ENCODE measurements at places on chromosomes 5 and 9.

DNA sequence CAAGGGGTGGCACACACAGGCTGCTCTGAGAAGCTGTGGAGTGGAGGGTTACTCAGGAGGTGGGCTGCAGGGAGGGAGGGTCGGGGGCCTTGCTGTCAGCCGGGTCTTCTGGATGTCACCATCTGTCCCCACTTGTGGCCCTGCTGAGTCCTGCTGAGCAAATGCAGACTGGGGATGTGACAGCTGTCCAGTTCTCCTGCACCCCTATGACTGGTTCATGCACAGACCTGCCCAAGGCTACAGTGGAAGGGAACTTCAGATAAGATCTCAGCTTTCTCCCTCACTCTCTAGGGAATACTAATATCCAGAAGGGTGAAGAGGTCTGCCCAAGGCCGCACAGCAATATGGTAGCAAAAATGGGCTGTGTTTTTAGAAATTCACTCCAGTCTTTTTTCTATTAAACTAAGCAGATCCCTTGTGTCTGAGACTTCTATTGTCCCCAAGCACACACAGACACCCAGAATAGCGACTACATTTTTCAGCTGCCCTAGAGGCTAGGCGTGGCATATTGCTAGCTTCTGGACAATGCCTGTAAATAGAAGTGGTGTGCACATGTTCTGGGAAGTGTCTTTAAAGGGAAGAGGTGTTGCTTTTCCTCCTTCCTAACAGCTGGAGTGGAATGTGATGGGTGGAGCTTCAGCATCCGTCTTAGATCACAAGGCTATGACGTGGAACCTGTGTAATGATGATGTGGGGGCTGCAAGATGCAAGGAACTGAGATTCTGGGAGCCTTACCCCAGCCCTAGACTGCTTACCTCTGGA lies 51.1 kb upstream of the TBC1D2 start:
- no peak for DNase-seq

DNA sequence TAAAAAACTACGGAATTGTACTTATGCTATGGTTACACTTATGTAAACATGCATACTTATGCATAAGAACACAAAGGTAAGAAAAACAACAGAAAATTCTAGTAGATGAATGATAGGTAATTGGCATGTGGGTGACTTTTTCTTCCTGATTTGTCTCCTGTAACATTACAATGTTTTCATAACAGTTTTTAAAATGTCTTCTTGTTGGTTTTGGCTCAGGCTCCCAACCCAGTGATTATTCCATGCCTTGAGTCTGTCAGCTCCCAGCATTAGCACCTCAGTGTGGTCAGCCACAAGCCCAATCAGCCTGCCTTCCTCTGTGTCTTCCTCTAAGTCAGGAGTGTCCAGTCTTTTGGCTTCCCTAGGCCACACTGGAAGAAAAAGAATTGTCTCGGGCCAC lies 7.9 kb upstream of the FOXE1 start:
- DNase-seq = no peak

DNA sequence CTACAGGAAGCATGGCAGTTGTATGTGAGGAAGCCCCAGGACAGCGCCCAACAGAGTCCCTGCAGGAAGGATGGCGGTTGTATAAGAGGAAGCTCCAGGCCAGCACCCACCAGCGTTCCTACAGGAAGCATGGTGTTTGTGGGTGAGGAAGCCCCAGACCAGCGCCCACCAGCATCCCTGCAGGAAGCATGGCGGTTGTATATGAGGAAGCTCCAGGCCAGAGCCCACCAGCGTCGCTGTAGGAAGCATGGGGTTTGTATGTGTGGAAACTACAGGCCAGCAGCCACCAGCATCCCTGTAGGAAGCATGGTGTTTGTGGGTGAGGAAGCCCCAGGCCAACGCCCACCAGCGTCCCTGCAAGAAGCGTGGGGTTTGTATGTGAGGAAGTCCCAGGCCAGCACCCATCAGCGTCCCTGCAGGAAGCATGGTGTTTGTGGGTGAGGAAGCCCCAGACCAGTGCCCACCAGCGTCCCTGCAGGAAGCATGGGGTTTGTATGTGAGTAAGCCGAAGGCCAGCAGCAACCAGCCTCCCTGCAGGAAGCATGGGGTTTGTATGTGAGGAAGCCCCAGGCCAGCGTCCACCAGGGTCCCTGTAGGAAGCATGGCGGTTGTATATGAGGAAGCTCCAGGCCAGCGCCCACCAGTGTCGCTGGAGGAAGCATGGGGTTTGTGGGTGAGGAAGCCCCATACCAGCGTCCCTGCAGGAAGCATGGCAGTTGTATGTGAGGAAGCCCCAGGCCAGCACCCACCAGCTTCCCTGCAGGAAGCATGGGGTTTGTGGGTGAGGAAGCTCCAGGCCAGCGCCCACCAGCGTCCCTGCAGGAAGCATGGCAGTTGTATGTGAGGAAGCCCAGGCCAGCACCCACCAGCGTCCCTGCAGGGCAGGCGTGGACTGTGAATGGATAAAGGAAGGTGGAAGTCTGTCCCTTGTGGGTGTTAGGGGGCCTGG lies 79.0 kb downstream of the DAP start:
- no peak for DNase-seq

GRCh38 chr5:119346394-119346793 lies 9.4 kb upstream of the TNFAIP8 start:
- no peak for DNase-seq

- DNase-seq = peak; percentile 36
Measured at GRCh38 chr9:81686614-81687520, 2.5 kb downstream of the TLE1 start.

All from esophagus squamous epithelium (tissue), 5 donors.